ENCODE measurements at places on chromosomes 3 and 15.

DNA sequence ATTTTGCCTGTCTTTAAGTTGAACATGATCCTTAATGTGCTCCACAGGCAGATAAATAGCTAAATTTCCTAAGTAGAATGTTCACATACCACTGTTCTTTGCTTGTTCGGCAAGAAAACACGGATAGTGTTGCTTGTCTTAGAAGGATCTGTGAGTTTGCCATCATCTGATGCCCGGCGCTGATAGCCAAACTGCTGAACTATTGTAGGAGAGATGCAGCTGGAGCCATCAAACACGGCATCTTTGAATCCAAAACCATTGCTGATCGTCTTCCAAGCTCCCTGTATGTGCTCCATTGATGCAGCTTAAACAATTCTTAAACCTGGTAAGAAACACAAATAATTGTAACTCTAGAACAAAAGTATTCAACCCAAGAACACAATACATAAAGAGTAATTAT is 45.5 kb downstream of the RAF1 start:
- DNase-seq: no peak

DNA sequence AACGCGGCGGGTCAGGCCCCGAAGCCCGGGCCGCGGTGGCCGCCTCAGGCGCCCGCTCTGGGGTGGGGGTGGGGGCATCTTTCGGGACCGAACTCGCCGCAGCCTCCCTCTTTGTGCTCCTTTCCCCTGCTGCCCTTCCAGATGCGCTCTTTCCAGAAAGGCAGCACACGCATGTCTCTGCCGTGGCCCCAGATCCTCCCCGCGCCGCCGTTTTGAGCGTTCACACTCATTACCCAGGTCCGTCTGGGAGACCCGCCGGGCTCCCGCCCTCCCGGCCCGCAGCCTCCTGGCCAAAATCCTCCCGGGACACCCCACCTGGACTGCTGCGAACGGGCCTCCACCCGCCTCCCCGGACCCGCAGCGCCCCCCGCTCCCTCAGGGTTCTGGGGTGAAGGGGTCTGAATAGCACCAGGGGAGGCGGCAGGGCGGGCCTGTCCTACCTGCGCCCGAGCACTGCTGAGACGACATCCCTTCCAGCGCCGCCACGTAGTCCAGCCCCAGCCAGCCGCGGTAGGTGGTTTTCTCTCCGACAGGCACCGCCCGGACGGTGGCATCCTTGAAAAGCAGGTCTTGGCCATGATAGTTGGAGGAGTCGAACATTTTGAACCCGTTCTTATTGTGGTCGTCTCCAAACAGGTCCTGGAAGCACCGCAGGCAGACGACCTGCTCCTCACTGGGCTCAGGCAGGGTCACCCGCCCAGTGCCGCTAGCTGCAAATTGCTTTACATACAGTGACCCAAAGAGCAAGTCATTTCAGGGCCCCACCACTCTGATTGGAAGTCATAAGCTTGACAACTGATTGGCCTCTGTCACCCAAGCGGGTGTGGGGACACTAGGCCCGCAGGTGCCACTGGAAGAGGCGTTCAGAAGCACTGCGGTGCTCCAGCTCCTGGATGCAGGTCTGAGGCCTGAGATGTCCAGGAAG is 25.9 kb downstream of the MELTF start:
- DNase-seq: no peak

DNA sequence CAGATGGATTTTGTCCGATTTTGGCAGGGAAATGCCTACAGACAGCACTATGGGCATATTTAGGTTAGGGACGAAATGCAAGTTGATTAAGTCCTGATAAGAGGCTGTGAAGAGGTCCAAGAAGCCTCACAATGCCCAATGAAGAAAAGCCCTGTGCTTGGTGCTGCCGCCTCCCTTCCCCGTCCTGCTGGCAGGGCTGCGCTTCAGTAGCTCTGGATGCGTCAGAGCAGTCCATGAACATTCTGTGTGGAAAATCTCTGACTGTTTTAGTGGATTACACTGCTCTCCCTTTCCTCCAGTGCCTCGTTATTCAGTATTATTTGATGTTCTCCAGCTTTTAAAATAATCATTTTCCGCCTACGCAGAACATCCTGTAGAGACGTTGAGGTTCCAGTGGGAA is 39.6 kb downstream of the MLH1 start:
- no peak for DNase-seq

- no peak for DNase-seq
Observed at GRCh38 chr3:81871358-81872155, 110.1 kb upstream of the GBE1 start.

DNA sequence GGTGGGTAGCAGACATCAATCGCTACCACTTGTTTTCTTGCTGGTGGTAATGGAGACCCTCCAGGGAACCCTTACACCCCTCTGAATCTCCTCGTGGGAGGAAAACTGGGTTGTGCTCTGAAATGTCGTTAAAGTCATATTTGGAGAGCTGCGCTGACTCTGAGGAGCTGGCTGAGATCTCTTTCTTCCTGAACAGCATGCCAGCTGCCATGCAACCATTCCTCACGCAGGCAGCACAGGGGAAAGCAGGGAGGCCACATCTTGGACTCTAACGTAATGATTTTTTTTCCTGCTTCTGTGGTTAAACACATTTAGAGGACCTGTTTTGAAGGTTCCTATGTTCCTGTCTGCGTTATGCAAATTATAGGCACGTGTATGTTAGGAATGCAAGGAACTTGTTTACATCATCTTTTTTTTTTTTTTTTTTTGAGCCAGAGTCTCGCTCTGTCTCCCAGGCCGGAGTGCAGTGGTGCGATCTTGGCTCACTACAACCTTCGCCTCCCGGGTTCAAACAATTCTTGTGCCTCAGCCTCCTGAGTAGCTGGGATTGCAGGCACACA is 156.7 kb downstream of the TJP1 start:
- no peak for DNase-seq

DNA sequence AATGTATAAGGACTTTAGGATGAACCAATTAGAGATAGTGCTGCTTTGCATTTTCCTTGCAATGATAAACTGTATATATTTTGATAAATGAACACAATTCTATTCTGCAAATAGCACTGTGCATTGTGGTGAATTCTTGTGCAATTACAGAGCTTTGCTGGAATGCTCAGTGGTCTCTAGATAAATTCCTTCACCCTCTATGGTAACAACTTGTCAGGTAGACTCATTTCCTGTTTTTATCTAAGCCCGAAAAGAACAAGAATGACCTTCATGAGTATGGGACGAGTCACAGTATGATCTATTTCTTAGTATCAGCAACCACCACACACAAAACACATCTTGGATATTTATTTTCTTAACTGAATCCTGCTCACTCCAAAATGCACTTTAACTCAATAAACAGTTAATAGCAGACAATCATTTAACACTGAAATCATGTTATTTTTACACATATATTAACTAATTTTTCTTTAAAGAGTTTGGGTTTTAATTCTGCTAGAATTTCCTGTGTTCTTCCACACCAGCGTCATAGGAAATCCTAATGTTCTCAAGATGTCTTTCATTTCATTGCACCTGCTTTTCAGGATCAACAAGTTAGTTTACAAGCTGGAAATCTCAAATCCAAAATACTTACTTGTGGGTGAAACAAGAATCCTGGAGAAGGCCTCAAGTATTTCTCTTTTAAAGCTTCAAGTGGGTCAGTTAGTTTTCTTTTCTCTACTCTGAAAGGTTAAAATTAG is 551.2 kb downstream of the MECOM start:
- no peak for DNase-seq

All from activated CD8-positive, alpha-beta memory T cell treated with anti-CD3 and anti-CD28 coated beads for 48 hours (primary cell).